ENCODE measurements at places on chromosomes 11 and 22. TPM values are rescaled to one million over a fixed set of nuclear protein-coding genes. Genes with fewer than 3 reads are reported as not detected.

Gene RAPSN
- 1.8 TPM for total RNA-seq

- no peak overlapping the region for H3K4me3 ChIP-seq
- no peak overlapping the region for H3K27ac ChIP-seq
- no peaks in the 10 kb centered on the region for H3K4me1 ChIP-seq
- H3K36me3 ChIP-seq, result no peaks in the 10 kb centered on the region
- DNase-seq, result no peak
These were observed 2.5 kb upstream of the DNAL4 start for GRCh38 chr22:38796262-38796957.

Gene SCGB1C1
- total RNA-seq, result not detected

Gene ZFPL1
- total RNA-seq, result 68.4 TPM

Gene SLC22A9
- total RNA-seq, result not detected

DNA sequence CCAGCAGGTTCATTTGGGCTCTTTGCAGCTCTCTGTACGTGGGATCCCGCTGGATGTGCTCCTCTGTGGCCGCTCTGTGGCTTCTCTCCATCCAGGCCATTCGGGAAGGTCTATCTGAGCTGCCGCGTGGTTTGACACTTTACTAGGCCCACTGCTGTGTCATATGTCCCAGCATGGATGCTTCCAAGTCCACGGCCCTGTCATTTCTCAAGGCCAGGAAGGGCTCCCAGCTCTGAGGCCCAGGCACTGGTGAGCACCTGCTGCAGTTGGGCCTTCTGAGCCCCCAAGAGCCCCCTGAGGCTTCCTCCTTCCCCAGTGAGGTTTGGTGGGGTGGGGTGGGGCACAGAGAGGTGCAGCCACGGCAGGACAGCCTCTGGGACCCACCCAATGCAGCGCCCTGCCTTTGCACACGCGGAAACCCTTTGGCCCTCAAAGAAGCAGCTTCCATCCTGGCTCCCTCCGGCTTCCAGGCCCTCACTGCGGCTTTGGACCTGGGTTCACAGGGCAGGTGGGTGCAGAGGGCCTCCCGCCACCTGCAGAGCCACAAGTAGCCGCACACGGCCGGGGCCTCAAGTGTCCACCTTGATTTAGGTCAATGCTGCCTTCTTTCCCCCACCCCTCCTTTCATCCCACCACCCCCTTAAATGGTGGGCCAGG, 44.5 kb upstream of the FGF3 start:
- peaks cover 9% of the 10 kb centered on the region for H3K27me3 ChIP-seq
- no peak overlapping the region for H3K4me3 ChIP-seq
- no peaks in the 10 kb centered on the region for H3K4me1 ChIP-seq
- H3K36me3 ChIP-seq, result no peaks in the 10 kb centered on the region
- H3K27ac ChIP-seq, result no peak overlapping the region
- DNase-seq, result no peak

Gene GGTLC2
- total RNA-seq, result not detected

Gene FAM83F
- total RNA-seq, result 0.05 TPM

Gene IGSF22
- not detected for total RNA-seq

- H3K36me3 ChIP-seq, result no peaks in the 10 kb centered on the region
- no peak overlapping the region for H3K27ac ChIP-seq
- no peak overlapping the region for H3K4me3 ChIP-seq
- DNase-seq, result no peak
- H3K27me3 ChIP-seq, result no peaks in the 10 kb centered on the region
These were observed 27.9 kb downstream of the FAM83F start for GRCh38 chr22:40022536-40023240.

DNA sequence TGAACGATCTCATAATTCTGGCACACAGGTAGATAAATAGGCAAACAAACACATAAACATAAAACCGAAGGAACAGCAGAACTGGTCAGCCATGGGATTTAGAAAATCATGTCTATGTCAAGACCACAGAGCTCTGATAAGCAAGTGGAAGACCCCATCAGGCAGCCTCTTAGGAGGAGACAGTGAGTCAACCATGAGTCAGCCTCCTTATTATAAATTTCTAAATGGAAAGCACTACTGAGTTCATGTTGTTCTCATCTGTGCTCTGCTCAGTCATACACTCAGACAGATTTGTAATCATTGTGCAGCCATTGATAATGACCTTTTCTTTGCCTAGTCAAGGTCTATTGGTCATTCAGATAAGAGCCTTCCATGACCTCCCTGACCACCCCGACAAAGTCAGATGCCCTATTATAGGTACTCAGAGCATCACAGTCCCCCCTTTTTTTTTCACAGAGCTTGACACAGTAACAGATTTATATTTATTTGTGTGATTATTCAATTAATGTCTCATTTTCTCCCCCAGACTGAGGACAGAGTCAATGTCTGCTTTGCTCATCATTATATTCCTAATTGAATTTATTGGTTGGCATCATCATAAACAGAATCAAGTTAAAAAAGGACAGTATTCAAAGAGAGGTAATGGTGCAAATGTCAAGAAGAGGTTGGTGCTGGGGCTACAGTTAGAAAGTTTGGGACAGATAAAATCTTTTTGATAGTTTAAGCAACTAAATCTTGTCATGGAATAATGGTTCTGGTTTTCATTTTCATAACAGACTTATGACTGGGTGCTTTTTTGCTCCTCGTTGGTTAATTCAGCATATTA, 579.7 kb upstream of the CCDC90B start:
- H3K4me3 ChIP-seq, result no peak overlapping the region
- H3K36me3 ChIP-seq, result no peaks in the 10 kb centered on the region
- no peak overlapping the region for H3K27ac ChIP-seq
- no peak for DNase-seq
- H3K4me1 ChIP-seq, result no peaks in the 10 kb centered on the region
- no peaks in the 10 kb centered on the region for H3K27me3 ChIP-seq

Gene RAB38
- 0.15 TPM for total RNA-seq

Gene LIF
- total RNA-seq, result 34.4 TPM

Gene FAM111B
- 23.6 TPM for total RNA-seq

GRCh38 chr22:37138849-37139561, 10.7 kb downstream of the IL2RB start:
- DNase-seq, result no peak
- H3K27ac ChIP-seq, result no peak overlapping the region
- H3K4me3 ChIP-seq, result no peak overlapping the region

GRCh38 chr22:50677493-50678217, 5.0 kb downstream of the SHANK3 start:
- DNase-seq, result no peak
- no peak overlapping the region for H3K4me3 ChIP-seq
- H3K36me3 ChIP-seq, result no peaks in the 10 kb centered on the region
- no peaks in the 10 kb centered on the region for H3K27me3 ChIP-seq
- H3K4me1 ChIP-seq, result no peaks in the 10 kb centered on the region
- no peak overlapping the region for H3K27ac ChIP-seq

DNA sequence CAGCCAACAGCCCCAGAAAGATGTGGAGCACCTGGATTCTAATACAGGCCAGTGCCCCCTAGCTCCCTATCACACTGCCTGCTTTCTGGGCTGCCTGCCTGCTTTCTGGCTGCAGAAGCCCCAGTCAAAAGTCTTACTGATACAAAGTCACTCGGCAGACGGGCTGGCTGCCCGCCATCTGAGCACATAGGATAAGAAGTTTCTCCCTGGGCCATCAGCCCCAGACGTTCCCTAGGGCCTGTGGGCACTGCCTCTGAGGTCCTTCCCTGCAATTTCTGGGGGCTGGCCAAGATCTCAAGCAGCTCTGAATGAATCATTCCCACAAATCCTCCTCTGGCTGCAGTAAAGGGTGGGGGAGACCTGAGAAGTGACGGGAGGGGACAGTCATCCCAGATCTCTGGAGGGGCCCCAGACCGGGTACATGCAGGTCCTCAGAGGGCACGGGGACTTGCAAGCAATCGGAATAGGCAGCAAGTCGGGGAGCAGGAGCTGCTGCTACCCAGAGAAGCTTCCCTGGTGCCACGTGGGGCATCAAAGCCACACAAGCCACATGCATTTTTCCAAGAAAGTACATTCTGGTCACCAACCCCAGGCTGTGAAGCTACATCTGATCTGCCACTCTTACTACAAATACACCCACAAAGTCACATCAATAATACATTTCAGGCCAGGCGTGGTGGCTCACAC, 4.7 kb downstream of the TPST2 start:
- no peak for DNase-seq
- no peak overlapping the region for H3K27ac ChIP-seq

- H3K4me1 ChIP-seq, result no peaks in the 10 kb centered on the region
- H3K27me3 ChIP-seq, result peaks cover 6% of the 10 kb centered on the region
- DNase-seq, result no peak
These were observed at the start of gene MMP1 for GRCh38 chr11:102798012-102798746. Gene MMP1 (minus strand): TSS chr11:102798160. CDS start chr11:102798092, 68 bp downstream.

DNA sequence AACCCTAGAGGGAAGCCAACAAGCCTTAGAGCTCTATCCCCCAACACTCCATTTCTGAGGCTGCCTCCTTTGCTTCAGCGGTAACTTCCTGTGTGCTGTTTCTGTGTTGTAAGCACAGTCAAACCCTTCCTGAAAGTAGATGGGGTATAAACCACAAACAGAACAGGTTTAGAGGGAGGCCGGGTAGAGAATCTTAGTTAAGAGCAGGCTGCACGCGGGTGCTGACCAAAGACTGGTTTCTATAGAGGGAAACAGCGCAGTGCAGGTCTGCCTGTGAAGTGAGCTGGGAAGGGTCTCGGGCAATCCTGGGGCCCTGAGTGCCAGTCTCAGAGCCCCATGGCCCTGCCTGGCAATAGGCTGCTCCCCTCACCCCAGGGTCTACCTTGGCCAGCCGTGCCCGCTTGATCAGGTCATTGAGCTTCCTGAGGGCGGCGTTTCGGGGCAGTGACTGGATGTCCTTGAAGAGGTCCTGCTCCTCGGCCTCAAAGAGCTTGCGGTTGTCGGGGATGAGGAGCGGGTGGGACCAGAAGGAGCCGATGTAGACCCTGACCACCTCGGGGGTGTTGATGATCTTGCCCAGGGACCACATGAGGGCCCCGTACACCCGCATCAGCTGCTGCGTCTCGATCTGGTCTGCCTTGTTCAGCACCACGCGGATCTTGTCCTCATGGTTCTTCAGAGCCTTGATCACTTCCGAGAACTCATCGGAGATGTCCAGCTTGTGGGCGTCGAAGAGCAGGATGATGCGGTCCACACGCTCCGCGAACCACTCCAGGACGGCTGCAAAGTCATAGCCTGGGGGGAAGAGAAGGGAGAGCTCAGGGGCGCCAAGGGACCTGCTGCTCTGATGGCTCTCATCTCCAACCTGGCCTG, 15.3 kb upstream of the CDC42BPG start:
- H3K27ac ChIP-seq, result peak overlapping the region; percentile 4
- H3K4me3 ChIP-seq, result no peak overlapping the region
- H3K4me1 ChIP-seq, result peaks cover 64% of the 10 kb centered on the region

Gene HEPACAM
- not detected for total RNA-seq

GRCh38 chr22:46794067-46794466, 31.6 kb downstream of the TBC1D22A start:
- H3K27me3 ChIP-seq, result no peaks in the 10 kb centered on the region
- no peak overlapping the region for H3K27ac ChIP-seq
- no peaks in the 10 kb centered on the region for H3K36me3 ChIP-seq

DNA sequence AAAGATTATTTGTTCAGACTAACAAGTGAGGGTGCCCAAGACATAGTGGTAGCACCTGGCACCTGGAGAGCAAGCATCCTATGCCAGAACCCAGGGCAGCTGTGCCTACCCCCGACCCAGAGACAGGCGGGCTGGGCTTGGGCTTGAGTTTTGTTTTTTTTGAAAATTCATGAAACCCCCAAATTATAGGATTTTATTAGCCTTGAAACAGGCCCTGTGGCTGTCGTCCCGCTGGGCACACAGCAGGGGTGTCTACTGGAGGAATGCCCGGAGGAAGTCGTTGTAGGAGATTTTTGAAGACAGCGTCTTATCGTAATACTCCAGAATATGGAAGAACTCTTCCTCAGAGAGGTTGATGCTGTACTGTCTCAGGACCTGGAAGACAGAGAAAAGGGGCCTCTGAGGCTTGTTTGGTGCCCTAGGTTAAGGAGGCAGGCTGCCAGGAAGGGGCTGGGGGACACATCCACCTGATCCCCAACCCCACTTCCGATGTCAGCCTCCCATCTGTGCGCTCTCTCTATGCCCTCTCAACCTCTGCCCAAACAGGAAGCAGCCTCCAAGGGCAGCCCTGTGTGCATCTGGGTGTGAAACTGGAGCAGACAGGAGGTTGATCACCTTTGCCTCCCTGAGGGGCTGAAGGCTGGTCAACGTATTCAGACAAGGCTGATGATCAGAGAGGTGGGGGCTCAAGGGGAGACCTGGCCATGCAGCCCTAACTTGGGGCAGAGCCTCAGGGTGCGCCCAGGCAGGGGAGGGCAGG, 117.0 kb downstream of the MPPED1 start:
- no peak overlapping the region for H3K4me3 ChIP-seq
- H3K36me3 ChIP-seq, result no peaks in the 10 kb centered on the region
- H3K4me1 ChIP-seq, result no peaks in the 10 kb centered on the region
- DNase-seq, result no peak

DNA sequence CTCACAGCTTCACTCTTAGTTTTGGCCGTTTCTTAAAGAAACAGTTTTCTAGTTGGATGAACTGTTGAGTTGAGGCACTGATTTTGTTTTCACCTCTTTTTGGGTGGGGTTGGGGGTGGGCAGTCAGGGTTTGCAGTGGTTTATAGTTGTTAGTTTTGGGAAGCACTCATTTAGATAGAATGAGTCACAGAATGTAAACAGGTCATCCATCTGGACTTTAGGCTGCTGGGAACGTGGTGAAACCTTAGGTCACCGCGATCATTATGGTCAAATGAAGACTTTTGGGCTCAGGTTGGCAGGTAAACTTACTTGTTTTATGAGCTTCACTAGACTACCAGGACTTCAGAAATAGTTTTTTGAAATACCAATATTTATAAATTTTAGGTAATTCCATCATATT, 48.4 kb downstream of the CSTPP1 start:
- DNase-seq, result no peak
- peaks cover 7% of the 10 kb centered on the region for H3K4me1 ChIP-seq
- no peak overlapping the region for H3K27ac ChIP-seq
- H3K36me3 ChIP-seq, result no peaks in the 10 kb centered on the region
- H3K27me3 ChIP-seq, result no peaks in the 10 kb centered on the region

DNA sequence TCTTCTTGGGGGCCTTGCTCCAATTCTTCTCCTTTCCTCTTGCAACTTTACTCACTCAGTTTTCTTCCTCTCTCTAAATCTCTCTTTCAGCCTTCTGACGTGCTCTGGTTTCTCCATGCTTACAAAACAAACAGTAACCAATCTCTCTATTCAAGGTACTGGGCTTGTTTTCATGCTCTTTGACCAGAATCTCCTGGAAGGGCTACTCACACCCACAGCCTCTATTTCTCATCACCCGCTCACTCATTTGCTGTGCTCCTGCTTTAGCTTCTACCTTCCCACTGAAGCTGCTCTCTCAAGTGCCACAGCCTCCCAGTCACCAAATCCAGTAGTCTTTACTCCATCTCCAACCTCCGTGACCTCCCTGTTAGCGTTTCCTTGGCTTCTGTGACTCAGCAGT, 60.4 kb downstream of the SERGEF start:
- no peaks in the 10 kb centered on the region for H3K4me1 ChIP-seq
- H3K27ac ChIP-seq, result no peak overlapping the region
- DNase-seq, result no peak

DNA sequence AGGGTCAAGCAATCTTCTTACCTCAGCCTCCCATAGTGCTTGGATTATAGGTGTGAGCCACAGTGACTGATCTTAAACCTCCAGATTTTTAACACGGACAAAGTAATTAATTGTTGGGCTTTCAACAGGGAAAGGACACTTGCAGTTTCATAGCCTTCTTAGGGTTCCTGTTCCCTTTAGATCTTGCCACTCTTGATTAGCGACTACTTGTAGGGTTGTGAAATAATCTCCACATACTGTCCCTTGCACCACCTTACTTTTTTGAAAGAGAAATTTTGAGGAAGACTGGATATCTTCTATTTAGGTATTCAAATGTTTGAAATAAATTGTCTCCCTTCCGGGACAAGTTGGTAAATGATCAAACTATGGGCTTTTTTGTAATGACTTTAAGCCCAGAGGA, 7.6 kb downstream of the MS4A4E start:
- no peaks in the 10 kb centered on the region for H3K36me3 ChIP-seq
- no peaks in the 10 kb centered on the region for H3K4me1 ChIP-seq
- H3K27ac ChIP-seq, result no peak overlapping the region
- no peak for DNase-seq
